ENCODE measurements at places on chromosomes 5 and 9.

DNA sequence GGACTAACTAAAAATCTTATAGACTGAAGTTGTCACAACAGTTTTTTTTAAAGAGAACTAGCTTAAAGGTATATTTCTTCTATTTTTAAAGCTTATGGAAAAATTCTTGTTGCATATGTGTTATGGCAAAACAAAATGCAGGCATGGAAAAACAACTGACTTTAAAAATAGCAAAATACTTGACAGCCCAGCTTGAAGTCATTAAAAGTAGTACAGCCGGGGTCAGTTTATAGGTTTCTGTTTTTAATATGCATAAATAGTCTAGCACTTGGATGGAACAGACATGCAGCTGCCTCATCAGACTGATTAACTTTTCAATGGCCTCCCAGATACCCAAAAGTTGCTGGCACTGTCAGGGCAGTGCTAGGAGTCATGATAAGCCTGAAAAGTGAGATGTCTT lies 22.3 kb upstream of the ARL15 start:
- DNase-seq: no peak

DNA sequence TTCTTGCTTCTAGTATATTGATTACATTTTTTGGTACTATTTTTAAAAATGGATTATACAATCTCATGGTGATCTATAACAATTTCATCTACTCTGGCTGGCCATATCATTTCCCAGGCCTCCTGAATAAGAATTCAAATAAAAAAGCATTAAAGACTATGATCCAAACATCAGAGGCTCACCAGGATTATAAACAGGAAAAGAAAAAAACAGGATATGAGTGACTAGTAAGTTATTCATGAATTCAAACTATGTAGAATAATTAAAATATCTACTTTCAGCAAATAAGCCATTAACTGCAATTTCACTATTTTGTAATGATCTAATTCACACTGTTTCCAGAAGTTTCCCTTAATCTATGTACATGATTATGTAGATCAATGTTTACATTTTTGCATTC lies 293.1 kb upstream of the CDH6 start:
- DNase-seq: no peak

DNA sequence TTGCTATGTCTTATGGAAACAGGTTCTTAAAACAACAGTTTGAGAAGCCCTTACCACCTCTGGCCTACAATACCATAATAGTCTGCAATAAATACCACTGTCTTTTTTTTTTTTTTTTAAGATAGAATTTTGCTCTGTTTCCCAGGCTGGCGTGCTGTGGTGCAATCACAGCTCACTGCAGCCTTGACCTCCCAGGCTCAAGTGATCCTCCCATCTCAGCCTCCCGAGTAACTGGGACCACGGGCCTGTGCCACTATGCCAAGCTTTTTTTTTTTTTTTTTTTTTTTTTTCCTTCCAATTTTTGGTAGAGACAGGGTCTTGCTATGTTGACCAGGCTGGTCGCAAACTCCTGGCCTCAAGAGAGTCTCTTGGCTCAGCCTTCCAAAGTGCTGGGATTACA lies 37.0 kb downstream of the AFF4 start:
- DNase-seq: no peak

GRCh38 chr5:173972925-173973615 lies 15.9 kb upstream of the C5orf47 start:
- DNase-seq: peak; percentile 62

DNA sequence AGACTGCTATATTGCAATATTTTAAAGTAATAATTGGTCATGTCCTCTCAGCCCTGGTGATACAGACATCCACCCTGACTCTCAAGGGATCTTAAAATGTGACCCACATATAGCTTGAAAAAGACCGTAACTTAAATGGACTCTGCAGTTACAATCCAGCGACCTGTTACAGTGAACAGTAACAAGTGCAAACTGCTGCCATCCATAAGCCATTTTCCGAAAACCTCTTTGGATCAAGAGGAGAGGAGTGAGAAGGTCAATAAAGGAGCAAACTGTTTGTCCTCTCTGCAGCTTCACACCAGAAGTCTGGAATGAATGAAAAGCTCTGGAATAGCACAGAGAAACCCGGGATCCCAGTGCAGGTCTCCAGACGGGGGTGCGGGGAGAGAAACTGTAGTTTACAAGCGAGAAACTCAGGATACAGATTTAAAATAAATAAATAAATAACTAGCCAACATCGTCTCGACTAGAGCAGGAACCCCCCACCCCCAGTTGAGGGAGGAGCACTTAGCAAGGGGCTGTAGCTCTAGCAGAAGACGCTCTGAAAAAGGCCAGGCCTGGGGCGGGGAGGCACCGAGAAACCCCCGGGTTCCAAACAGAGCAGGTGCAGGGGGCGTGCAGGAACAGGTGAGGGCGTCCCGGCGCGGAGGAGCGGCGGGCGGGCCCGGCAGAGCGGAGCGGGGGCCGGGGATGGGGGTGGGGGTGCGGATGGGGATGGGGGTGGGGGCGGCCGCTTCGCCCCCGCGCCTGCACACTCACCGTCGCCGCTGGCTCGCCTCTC lies 572 bp downstream of the ZDHHC21 start:
- DNase-seq: no peak

GRCh38 chr5:16179936-16180788 lies 571 bp upstream of the MARCHF11 start:
- DNase-seq: no peak
